GM23248 (cell line): ENCODE measurements at places on chromosomes 16 and 17. TPM values are rescaled to one million over a fixed set of nuclear protein-coding genes. Genes with fewer than 3 reads are reported as not detected.

ATP2C2 gene
- not detected in 2 replicates for total RNA-seq

- DNase-seq, result no peak
These were observed 10.3 kb downstream of the CASKIN2 start for GRCh38 chr17:75505152-75505409.

- no peak for DNase-seq
These were observed 336.5 kb downstream of the C16orf95 start for GRCh38 chr16:86980644-86981043.

HSD11B2 gene
- not detected in 2 replicates for total RNA-seq

GDPD3 gene
- total RNA-seq, result 0.22 TPM in 1 of 2 replicates, not detected in the other

DBF4B gene
- total RNA-seq, result 3.8 and 6.5 TPM in 2 replicates

DNA sequence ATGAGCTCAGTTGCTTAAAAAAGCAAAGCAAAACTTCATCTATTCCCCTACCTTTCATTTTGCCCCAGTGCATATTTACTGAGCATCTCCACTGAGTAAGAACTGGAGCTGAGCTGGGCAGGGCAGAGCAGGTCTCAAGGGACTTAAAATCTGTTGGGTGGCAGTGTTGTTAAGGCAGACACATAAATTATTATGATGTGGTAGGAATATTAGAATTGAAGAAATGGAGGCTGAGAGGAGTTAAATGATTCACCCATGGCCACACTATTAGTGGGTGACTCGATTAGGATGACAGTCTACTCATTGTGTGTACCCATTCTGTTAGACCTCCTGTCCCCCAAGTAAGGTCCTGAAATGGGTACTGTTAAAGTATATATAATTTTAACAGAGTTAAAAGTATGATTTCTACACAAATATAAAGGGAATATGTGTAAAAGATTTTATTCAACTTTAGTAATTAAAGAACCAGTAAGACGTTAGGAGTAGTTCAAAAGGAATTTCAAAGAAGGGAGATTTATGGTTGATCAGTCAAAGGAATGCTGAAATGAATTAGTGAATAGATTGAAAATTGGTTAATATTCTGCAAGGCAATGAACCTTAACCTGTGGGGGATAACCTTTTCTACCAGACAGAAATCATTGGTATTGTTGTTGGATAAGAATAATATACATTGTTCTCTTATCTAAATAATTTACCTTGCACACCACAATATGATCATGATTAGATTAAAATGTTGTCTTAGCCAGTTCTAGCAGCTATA, 17.5 kb downstream of the ITGB3 start:
- no peak for DNase-seq

OR3A3 gene
- total RNA-seq, result not detected in 2 replicates

GRCh38 chr17:19590451-19590850, 56.8 kb downstream of the SLC47A1 start:
- DNase-seq, result no peak

DNA sequence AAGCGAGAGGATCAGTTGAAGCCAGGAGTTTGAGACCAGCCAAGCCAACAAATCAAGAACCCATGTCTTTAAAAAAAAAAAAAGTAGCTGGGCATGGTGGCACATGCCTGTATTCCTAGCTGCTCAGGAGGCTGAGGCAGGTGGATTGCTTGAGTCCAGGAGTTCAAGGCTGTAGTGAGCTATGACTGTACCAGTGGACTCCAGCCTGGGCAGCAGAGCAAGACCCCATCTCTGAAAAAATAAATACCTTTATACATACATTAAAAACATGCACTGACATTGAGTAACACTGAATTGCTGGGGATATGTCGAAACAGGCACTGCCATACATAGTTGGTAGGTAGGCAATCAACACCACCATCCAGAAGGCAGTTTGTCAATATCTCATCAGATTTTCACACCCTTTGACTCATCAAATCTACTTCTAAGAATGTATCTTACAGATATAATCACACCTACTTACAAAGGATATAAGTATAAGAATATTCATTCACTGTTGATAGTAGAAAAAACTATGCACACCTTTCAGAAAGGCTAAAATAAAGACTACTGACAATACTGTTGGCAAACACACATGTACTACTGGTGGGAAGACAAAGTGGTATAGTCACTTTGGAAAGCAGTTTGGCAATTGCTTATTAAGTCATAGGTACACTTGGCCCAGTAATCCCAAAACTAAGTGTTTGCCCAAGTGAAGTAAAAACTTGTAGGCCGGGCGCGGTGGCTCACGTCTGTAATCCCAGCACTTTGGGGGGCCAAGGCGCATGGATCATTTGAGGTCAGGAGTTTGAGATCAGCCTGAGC, 6.4 kb upstream of the CEP20 start:
- DNase-seq, result no peak

GRCh38 chr16:22757202-22757601, 56.8 kb upstream of the HS3ST2 start:
- no peak for DNase-seq

GRCh38 chr16:2206780-2207433, 1.7 kb downstream of the MLST8 start:
- no peak for DNase-seq

CTRL gene
- 0.76 TPM in 1 of 2 replicates, not detected in the other for total RNA-seq

DNA sequence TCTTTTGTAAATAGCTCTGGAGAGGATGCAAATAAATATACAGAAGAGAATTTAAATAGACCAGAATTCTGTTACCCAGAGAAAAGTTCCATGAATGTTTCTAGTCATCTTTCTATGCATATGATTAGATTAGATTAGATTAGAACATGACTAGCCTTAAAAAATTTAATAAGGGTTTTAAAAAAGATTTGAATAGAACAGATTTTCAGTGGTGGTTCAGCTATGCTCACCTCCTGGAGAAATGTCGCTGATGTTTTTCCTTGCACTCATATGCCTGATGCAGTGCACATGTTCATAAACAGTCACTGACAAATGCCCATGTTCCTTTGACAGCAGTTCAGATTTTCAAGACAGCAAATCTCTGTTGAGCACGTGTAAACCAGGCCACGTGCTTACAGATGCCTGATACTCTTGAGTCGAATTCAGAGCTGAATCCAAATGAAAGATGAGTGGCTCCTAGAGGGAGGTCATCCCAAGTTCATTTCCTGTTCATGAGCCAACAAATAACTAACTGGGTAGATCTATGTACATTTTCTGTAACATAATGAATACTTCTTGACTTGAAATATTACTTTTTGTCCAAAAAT, 19.9 kb upstream of the RAB11FIP4 start:
- DNase-seq, result peak; percentile 54

- DNase-seq, result no peak
These were observed 29.1 kb upstream of the ERN1 start for GRCh38 chr17:64158831-64159590.

- DNase-seq, result no peak
These were observed 52.7 kb upstream of the AKAP1 start for GRCh38 chr17:57032343-57032742.

NPIPB9 gene
- total RNA-seq, result 0.38 TPM in 1 of 2 replicates, not detected in the other

GRCh38 chr17:4944554-4945175, 3.7 kb downstream of the PFN1 start:
- DNase-seq, result no peak

GRCh38 chr16:14018851-14019250, 52.3 kb upstream of the MRTFB start:
- DNase-seq, result no peak

DNA sequence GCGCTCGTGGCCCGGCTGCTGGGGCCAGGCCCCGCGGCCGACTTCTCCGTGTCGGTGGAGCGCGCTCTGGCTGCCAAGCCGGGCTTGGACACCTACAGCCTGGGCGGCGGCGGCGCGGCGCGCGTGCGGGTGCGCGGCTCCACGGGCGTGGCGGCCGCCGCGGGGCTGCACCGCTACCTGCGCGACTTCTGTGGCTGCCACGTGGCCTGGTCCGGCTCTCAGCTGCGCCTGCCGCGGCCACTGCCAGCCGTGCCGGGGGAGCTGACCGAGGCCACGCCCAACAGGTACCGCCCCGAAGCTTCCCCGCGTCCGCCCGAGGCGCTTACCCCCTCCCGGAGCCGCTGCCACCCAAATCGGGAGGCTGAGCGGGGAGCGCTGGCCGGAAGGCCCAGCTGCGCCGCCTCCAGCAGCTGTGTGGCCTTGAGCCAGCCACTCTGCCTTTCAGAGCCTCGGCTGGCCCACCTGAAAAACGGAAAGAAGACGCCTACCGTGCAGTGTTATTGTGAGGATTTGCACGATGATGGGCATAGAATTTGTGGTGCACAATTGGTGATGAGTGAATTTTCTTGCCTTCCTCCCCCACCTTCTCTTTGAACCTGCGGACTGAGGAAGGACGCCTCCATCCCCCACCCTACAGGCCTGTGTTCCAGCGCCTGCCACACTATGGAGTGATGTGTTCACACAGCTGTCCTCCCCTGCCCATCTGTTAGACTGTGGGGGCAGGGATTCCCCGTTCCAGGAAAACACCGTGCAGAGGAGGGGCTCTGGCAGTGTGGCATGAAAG, 523 bp downstream of the NAGLU start:
- peak; percentile 86 for DNase-seq

GRCh38 chr16:23566724-23567123, 9.2 kb downstream of the UBFD1 start:
- DNase-seq, result no peak

DNA sequence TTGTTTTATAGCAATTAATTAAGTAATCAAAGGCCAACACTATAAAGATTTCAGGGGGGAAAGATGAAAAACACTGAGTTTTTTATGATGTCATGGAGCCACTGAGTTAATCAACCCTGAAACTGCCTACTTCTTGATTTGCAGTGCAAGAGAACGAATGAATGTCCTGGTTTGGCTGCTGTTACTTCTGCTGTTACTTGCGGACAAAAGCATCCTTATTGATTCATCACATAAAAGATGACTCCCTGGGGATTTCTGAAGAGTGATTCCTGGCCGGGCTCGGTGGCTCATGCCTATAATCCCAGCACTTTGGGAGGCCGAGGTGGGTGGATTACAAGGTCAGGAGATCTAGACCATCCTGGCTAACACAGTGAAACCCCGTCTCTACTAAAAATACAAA, 10.9 kb upstream of the SPNS3 start:
- DNase-seq, result peak; percentile 31

GRCh38 chr16:84730406-84731106, 30.8 kb downstream of the USP10 start:
- DNase-seq, result peak; percentile 98
